ENCODE measurements at places on chromosomes 5 and 9.

- DNase-seq, result no peak
These were observed 1.2 kb upstream of the SLC25A48 start for GRCh38 chr5:135832941-135833920.

DNA sequence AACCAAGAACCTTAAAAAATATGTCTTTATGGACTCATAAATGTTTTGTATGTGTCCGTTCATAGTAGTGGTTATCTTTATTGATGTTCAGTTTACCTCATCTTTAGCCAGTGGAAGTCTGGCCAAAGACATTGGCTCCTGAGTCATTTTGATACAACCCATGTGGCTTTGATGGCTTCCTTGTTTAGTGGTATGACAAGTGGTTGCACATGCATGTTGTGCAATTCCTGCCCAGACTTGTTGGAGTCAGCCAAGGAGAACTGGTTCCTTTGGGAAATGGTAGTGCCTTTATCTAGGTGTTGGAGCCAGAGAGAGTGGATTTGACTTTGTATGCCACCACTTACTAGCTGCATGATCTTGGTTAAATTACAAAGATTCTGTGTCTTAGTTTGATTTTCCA, 94.3 kb downstream of the RPS23 start:
- no peak for DNase-seq

DNA sequence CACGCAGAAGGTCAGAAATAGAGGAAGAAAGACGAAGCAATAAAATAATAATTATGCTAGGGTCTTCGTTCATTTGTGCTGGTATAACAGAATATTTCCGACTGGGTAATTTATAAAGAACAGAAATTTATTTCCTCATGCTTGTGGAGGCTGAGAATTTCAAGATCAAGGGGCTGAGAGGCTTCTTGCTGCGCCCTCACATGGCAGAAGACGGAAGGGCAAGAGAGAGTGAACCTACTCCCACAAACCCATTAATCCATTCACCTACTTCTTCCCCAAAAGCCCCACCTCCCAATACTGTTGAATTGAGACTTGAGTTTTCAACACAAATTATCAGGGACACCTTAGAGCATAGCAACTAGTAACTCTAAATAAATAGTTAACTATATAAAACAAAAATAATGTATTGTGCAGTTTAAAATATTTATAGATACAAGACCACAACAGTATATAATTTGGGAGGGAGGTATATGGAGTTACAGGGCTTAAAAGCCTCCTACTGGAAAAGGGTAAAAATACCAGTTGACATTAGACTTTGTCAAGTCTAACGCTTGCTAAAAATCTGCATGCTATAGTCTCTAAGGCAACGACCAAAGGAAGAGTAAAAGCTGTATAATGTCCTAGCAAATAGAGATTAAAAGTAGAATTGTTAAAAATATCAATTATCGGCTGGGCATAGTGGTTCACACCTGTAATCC, 40.3 kb upstream of the NAA35 start:
- DNase-seq, result no peak

- no peak for DNase-seq
These were observed 440.5 kb upstream of the ZNF608 start for GRCh38 chr5:125186911-125187375.

GRCh38 chr5:131206061-131206460, 35.3 kb downstream of the LYRM7 start:
- DNase-seq, result no peak

- DNase-seq, result peak; percentile 41
These were observed 12.7 kb downstream of the ABLIM3 start for GRCh38 chr5:149153751-149154610.

- peak; percentile 54 for DNase-seq
These were observed 107.7 kb downstream of the LIFR start for GRCh38 chr5:38448568-38449350.

DNA sequence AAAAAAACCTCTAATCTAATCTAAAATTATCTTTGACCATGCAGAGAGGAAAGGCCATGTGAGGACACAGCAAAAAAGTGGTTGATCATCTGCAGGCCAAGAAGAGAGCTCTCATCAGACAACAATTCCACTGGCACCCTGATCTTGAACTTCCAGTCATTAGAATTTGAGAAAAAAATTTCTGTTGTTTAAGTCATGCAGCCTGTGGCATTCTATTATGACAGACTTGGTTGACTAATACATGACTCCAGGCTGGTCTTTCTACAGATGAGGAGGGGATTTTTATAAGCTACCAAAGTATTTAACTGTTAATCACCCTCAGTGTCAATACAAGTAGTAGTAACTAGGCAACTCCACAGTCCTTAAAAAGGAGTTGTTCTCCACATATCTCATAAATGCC, 358.5 kb upstream of the RGMB start:
- DNase-seq, result no peak

DNA sequence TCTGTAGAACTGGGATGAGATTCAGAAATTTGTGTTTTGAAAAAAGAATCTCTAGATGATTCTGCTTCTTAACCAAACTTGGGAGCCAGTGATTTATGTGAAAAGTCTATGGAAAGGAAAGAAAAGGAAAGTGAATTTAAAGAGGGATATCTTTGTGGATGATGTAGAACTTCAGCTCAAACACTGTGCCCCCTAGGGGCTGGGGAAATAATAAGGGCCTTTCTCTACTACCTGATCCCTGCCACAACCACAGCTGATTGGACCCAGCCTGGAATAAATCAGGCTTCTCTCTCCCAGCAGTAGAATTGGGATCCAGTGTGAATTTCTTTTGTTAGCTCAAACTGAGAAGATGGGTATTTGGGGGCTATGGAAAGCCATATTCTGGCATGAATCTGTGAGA, 155.0 kb downstream of the PRELID2 start:
- DNase-seq, result no peak

GRCh38 chr5:141491323-141492167, 2.7 kb downstream of the PCDHGC5 start:
- DNase-seq, result no peak

- no peak for DNase-seq
These were observed 178.9 kb downstream of the SREK1 start for GRCh38 chr5:66322786-66323528.

DNA sequence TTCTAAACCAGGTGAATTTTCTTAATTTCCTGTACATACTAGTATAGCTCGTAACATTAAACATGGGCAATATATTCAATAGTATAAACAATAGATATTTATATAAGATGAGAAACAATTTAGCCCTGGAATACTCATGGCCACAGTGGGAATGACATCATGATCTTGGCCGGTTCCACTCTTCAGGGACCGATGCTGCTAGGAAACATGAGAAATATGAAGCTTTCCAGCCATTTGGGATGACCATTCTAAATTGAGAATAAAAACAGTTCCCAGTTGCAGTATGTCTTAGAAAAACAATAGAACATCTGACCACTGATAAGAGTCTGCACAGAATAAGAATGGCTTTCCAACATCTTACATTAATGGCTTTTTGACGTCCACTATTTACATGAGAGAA, 33.3 kb upstream of the SLCO6A1 start:
- DNase-seq, result peak; percentile 95

GRCh38 chr5:54024466-54024865, 285.9 kb downstream of the ARL15 start:
- no peak for DNase-seq

DNA sequence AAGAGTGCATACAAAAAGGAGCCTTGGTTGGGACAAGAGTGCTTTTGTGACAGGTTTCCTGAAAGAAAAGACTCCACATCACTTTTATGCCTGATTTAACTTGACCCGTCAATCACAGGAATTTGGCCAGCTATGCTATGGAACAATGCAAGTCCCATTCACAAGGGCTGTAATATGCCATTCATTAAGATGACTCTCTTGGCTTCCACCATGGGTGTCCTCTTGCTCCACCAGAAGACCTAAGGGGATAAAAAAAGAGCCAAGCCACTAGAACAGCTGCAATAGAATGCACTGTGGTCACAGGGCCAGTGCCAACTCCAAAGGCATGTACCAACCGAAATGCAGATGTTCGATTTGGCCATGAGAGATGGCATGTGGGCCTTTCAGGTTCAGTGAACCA, 480.1 kb upstream of the MPDZ start:
- DNase-seq, result no peak

- no peak for DNase-seq
These were observed 39.7 kb upstream of the ANKDD1B start for GRCh38 chr5:75571547-75571946.

DNA sequence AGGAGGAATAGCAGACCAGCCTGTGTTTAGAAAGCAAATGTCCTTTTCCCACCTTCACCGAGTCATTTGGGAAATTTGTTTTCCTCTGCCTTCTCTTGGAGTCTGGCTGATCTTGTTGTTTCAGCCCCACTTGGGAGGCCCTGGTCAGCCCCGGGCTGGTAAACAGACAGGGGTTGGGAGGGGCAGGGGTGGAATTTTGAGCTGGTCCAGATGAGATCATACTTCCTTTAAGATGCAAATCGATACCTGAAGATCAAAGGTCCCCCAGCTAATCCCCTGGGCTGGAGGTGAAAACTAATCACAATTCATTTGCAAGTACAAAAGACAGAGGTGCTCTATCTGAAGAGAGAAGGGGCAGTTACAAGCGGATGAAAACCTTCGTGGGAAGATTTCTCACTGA, 118.4 kb downstream of the PAPPA start:
- DNase-seq, result no peak

DNA sequence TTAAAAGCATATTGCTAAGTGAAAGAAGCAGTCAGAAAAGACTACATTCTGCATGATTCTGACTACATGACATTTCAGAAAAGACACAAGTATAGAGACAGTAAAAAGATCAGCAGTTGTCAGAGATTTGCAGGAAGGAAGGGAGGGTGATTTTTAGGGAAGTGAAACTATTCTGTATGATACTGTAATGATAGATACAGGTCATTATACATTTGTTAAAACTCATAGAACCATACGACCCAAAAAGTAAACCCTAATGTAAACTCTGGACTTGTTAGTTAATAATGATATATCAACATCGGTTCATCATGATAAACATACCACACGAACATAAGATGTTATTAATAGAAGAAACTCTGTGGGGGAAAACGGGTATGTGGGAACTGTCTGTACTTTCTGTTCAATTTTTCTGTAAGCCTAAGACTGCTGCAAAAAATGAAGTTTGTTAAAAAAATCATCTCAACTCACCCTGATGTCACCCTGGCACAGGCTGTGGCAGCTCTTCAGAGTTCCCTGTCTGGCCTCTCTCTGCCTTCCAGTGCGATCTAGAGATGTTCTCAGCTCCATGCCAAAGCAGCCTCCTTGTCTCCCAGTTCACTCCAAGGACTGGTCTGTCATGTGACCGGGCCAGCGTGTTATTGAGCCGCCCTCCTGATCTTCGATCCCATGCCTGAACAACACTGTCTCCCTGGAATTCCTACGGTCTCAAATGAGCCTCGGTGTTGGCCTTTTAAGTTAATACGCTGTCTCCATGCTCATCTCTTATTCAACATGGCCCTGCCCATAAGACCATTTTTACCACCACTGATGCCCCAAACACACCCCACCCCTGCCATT, 35.4 kb downstream of the PRLR start:
- DNase-seq, result no peak

DNA sequence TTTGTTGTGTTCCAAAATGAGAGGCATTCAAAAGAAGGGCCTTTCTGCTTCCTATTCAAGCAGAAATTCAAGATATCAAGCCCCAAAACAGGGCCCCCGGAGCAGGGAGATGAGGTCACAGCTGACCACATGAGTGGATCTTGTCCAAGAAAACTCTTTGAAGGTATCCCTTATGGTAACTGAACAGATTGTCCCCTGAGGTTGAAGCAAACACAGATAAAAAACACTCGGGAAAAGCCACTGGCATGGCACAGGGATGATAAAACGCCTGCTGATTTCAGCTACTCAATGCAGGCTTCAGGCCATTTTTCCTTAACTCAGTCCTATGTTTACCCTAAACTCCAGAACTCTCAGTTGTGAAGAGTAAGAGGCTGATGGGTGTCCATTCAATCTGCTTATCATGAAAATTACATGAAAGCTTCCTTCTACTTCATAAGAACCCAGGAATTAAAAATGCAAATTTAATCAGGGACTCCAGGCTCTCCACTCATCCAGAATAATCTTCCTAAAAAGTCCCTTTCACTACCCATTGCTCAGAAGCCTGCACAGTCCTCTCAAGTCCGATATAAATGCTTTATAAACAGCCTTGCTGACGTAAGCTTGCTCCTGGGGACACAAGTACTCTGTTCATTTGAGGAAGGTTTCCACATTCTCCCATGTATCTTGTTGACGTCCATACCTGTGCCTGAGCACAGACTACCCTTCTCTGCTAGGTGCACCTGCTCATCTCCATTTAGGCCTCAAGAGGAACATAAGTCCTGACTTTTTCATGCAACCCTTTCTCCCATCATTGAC, 35.9 kb upstream of the SLC1A3 start:
- peak; percentile 76 for DNase-seq

DNA sequence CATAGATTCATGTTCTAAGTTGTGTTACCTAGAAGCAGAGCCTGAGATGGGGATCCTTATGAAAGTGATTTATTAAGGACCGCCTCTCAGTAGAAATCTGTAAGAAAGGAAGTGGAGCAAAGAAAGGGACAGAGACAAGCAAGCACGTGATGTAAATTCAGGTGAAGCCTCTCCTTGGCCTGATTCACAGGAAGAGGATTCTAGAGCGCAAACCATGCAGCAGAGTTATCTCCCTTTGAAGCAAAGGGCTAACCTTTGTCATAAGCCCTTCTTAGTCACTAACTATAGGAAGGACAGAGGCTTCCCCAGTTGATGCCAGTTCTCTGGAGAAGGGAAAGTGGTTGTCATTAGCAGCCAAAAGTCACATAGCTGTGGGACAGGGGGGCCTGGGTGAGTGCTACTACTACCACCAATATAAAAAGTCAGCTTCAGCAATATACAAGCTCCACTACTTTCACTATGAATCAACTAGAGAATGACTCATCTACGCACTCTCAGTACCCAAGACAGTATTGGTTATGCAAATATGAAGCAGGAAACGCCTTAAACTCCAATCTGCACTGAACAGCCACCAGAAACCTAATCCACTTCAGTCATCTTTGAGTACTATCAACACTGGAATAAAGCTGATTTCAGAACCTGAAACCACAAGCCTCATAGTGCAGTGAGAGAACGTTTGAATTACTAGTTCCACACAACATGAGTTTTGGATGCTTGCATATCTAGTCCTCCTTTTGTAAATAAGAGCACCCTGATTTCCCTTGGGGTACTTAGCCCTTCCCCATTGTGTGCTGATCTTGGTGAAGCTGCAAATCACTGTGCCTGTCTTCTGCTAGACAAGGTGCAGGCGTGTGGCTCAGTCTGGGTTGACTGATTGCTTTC, 162.7 kb downstream of the ZNF608 start:
- peak; percentile 73 for DNase-seq

DNA sequence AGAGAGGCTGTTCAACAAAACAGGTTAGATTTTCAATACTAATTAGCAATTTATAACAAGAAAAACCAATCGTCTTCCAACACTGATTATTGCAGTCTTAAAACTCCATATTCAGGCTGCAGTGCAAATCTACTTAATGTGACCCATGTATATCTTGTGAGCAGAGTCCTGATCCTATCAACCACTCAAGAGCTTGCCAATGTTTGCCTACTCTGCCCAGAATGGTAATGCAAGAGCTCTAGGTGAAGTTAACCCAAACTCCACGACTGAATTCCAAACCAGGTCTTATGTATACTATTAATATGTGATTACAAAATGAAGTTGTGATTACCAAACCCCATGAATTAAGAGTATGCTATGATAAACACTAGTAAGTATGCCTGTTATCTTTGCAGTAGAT, 17.1 kb downstream of the EFNA5 start:
- no peak for DNase-seq
